ENCODE measurements at places on chromosomes 12 and 14. TPM values are rescaled to one million over a fixed set of nuclear protein-coding genes. Genes with fewer than 3 reads are reported as not detected.

GRCh38 chr12:5335069-5335468 lies 96.8 kb upstream of the NTF3 start:
- no peak for DNase-seq

DNA sequence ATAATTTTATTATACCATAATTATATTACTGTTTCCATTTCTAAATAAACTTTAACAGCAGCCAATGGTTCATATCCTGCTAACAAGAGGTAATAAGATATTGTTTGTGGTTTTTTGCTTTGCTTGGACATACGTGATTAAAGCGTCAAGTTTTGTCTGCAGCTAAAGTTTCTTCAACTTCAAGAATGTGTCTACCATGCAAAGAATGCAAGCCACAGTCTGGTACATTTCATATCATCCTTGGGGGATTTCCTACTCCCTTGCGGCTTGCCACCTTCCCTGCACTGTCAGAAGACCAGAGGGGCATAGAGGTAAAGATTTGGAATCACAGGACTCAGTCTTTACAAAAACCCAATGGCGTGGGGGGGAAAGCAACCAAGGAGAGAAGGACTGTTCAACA lies 125.2 kb downstream of the MED13L start:
- DNase-seq = no peak

- no peak for DNase-seq
Observed at GRCh38 chr12:53564278-53564677, 57.0 kb upstream of the NPFF start.

FGF6 gene
- polyA plus RNA-seq = not detected

TEX52 gene
- polyA plus RNA-seq = 0.34 TPM

- no peak for DNase-seq
Observed at GRCh38 chr12:45671254-45671653, 58.3 kb upstream of the ARID2 start.

Measured in left renal cortex interstitium (tissue), 4 donors.